ENCODE measurements at places on chromosomes 5 and 9. TPM values are rescaled to one million over a fixed set of nuclear protein-coding genes. Genes with fewer than 3 reads are reported as not detected.
A peak's percentile ranks its signal among the peaks of the same experiment; 100 is the strongest.

DNA sequence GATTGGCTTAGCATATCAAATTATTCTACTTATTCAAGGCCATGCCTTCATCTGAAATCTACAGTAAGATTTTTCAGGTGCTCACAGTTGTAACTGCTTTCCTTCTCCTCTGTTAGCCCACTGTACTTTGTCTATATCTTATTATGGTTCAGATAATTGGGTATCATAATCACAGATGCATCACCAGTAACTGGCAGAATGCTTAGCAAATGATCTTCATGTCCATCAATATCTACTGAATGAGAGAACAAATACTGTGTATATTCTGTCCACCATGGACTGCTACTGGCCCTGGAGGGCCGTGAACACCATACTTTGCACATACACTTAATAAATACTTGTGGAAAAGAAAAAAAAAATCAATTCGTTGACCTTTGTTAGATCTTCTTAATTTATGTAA is 96.2 kb downstream of the MEF2C start:
- no peak overlapping the region for H3K27ac ChIP-seq
- peaks cover 8% of the 10 kb centered on the region for H3K4me1 ChIP-seq
- no peaks in the 10 kb centered on the region for H3K36me3 ChIP-seq
- H3K27me3 ChIP-seq = peaks cover 11% of the 10 kb centered on the region
- H3K4me3 ChIP-seq = no peak overlapping the region
- no peak for DNase-seq

DNA sequence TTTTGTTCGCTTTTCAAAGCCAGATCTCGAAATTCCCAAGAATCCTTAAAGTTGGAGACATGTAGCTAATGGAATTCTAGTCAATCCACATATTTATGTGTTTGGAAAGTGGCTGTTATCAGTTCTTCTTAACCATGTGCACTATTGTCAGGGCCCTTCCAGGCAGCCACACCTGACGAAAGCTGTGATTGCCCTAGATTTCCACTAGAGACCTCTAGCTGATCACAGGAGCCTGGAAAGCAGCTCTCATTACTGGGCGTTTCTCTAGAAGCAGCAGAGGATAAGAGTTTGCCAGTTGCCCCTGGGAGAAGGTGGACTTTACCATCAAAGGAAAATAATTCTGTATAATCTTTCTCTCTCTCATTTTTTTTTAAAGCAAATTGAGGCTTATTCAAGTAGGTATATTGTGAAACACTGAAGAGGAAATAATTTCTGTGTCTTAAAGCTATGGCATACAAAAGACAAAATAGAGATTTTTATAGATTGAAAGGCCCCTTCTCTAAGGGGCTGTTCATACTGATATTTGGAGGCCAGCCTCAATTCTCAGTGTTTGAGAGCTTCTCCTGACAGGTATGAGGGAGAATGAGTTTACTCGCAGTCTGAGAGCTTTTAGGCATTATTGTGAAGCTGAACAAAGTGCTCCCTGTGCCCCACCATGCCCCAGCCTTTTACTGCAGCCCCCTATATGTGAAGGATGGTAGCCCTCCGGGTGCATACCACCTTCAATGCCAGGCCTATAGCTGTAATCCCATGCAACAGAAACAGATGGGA is 405.4 kb upstream of the ACTBL2 start:
- H3K27ac ChIP-seq = no peak overlapping the region
- H3K4me3 ChIP-seq = no peak overlapping the region
- DNase-seq = peak; percentile 76
- H3K36me3 ChIP-seq = no peaks in the 10 kb centered on the region
- peaks cover 19% of the 10 kb centered on the region for H3K4me1 ChIP-seq
- H3K27me3 ChIP-seq = no peaks in the 10 kb centered on the region

GRCh38 chr9:15416880-15417279 is 5.8 kb upstream of the SNAPC3 start:
- no peak overlapping the region for H3K4me3 ChIP-seq
- H3K4me1 ChIP-seq = no peaks in the 10 kb centered on the region
- no peak overlapping the region for H3K27ac ChIP-seq
- H3K36me3 ChIP-seq = peaks cover 5% of the 10 kb centered on the region
- peak; percentile 61 for DNase-seq
- H3K27me3 ChIP-seq = no peaks in the 10 kb centered on the region

DNA sequence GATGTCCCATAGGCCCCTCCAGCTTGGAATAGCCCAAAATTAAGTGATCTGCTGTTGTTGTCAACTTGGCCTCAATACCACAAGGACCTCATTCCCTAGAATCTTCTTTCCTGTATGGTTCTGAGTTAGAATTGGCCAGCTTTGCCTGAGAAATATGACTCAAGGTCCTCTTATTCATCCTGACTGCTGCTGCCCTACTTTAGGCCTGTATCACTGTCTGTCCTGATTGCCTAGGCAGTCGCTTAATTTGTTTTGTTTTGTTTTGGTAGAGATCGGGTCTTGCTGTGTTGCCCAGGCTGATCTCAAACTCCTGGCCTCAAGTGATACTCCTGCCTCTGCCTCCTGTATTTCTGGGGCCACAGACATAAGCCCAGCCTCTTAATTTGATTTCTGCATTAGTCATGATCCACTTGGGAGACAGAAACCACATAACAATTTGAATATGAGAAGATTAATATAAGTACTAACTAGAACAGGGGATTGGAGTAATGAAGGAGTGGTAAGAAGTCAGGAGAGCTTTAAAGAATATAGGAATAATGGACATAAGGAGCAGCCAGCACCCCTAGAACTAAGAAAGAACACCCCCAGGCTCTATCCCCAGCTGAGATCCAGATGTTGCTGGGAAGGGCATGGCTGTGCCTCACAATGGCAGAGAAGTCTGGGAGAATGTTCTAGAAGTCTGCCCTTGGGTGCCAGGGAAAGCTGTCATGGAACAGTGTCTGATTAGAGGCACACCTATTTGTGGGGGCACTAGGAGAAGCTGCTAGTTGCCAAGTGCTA is 4.6 kb downstream of the TEX53 start:
- H3K4me1 ChIP-seq = no peaks in the 10 kb centered on the region
- H3K4me3 ChIP-seq = no peak overlapping the region
- H3K27me3 ChIP-seq = no peaks in the 10 kb centered on the region
- peaks cover 13% of the 10 kb centered on the region for H3K36me3 ChIP-seq
- H3K27ac ChIP-seq = no peak overlapping the region

GRCh38 chr9:118459913-118460312 is 755.7 kb downstream of the TLR4 start:
- H3K27me3 ChIP-seq = no peaks in the 10 kb centered on the region
- no peak for DNase-seq
- H3K27ac ChIP-seq = no peak overlapping the region
- H3K36me3 ChIP-seq = no peaks in the 10 kb centered on the region
- peaks cover 6% of the 10 kb centered on the region for H3K4me1 ChIP-seq
- H3K4me3 ChIP-seq = no peak overlapping the region

- H3K27me3 ChIP-seq = no peaks in the 10 kb centered on the region
- no peaks in the 10 kb centered on the region for H3K4me1 ChIP-seq
- H3K4me3 ChIP-seq = no peak overlapping the region
- DNase-seq = no peak
These were observed 95.5 kb downstream of the CAMSAP1 start for GRCh38 chr9:135811801-135812200.

Gene IL3
- not detected for total RNA-seq

All from MCF 10A (cell line).